Suppressor macrophage treated with lipopolysaccharide for 4 hours (primary cell): ENCODE measurements at places on chromosomes 11 and 22.

DNA sequence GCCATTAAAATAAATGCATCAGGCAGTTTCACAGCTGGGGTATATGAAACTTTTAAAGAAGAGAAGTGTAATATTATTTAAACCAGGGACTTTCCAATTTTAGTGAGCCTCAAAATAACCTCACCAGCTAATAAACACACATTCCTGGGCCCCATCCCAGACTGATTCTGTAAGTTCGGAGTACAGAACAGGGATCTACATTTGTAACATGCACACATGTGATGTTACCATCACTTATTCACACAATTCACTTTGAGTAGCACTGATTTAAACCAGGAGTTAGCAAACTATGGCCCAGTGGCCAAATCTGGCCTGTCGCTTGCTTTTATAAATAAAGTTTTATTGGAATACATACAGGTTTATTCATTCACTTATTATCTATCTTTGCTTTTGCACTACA lies 62.0 kb downstream of the STK33 start:
- DNase-seq, result no peak

DNA sequence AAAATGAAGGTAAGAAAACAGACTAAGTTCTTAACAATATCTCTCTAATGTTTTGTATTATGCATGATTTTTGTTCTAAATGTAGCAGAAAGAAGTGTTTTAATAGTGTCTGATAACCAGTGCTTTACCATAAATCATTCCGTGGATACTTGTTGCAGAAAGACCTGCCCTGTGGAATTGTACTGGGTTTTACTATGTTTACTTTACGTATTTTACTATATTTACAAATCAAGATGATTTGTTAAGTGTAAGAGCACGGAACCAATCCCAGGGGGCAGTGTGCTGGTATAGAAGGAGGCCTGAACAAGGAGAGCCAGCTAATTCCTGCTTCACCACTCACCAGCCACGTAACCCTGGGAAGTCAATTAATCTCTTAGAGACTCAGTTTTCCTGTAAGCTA lies 1.4 kb downstream of the HTR3B start:
- peak; percentile 5 for DNase-seq

GRCh38 chr22:46650078-46650810 lies 30.1 kb downstream of the GRAMD4 start:
- no peak for DNase-seq

DNA sequence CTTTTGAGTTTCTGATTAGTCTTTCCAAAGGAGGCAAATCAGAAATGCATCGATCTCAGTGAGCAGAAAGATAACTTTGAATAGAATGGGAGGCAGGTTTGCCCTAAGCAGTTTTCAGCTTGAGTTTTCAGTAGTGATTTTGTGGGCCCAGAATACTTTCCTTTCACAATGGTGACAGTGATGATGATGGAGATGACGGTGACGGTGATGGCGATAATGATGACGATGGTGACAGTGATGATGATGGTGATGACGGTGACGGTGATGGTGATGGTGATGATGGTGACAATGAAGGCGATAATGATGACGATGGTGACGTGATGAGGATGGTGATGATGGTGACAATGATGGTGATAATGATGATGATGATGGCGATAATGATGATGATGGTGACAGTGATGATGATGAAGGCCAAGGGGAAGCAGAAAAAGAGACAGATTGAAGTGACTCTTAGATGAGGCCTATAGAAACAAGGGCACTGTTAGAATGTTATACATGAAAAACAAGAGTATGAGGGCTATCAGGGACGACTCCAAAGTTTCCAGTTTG lies 153.4 kb upstream of the B3GAT1 start:
- no peak for DNase-seq

DNA sequence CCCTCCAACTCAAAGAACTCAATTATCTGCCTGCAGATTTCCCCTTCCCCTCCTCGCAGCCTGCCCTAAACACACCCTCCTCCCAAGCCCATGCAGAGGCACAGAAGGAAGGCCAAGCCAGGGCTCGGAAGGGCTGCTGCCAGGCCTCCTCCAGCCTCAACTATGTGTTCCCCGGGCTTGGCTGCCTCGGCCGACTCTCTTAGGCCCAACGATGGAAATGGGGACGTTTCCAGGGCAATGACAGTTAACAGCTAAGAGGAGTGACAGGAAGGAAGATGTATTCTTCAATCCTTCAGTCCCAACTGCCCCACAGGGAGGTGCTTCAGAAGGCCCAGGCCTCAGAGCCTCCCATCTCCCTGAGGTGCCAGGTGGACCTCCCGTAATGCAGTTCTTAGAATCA lies 104.0 kb upstream of the AKIP1 start:
- DNase-seq, result no peak

- no peak for DNase-seq
Measured at GRCh38 chr11:121141066-121141465, 40.0 kb downstream of the TECTA start.

- DNase-seq, result no peak
Measured at GRCh38 chr11:30478923-30479322, 107.2 kb downstream of the MPPED2 start.

DNA sequence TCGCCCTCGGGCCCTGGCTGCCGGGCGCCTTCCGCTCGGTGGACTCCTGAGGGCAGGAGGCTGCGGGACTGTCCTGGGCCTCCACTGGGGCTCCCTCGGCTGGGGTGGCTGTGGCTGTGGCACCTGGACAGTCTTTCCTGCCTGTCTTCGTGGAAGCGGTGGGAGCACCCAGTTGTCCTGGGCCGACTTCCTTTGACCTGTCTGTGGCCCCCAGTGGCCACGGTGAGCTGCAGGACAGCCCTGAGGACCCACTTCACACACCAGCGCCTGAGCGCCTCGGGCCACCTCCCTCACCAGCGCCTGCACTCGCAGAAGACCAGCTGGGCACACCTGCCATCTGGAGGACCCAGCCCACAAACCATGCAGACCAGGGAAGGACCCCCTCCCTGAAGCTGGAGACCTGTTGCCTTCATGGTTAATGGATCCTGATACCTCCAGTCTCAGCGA lies 1.8 kb upstream of the EPS8L2 start:
- no peak for DNase-seq

DNA sequence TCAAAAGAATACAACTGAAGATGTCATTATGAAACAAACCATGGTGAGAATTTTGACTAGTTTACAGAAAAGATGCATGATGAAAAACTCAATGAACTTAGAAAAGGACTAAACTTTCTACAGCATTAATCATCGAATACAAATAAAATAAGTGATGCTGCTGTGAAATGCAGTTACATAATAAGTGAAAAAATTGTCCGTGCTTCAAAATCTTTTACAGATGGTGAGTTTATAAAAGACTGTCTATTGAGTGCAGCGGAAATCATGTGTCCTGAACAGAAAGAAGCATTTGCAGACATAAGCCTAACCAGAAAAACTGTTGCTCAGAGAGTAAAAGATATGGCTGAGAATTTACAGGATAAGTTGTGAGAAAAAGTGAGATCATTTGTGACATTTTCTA lies 33.8 kb downstream of the NEAT1 start:
- DNase-seq, result no peak
